ENCODE measurements at places on chromosomes 4 and X. TPM values are rescaled to one million over a fixed set of nuclear protein-coding genes. Genes with fewer than 3 reads are reported as not detected.

DNA sequence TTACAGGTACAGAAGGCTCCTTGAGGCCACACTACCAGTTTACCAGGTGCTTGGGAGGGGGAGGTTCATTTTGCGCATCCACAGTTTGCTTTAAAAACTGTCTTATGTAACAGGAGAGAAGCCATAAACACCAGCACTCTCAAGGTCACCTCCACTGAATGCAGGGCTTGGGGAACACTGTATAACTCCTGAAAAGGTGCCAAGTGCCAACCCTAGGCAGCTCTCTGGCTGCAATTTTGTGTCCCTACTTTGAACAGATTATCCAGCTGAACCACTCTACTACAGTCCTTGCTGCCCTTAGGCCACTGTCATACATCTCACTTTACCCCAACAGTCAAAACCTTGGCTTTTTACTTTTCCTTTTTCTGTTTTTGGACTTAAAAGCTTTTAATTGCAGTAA is 507.9 kb downstream of the SMARCA1 start:
- H3K27me3 ChIP-seq, result no peaks in the 10 kb centered on the region
- H3K27ac ChIP-seq, result no peak overlapping the region
- H3K36me3 ChIP-seq, result no peaks in the 10 kb centered on the region

The TLR7 gene
- 0.71 TPM for total RNA-seq

The RNF128 gene
- 0.36 TPM for total RNA-seq

The P2RY4 gene
- 0.33 TPM for total RNA-seq

The HSPA4L gene
- 4.3 TPM for total RNA-seq

The SYTL4 gene
- 188 TPM for total RNA-seq
